ENCODE measurements at places on chromosomes 2 and 18. TPM values are rescaled to one million over a fixed set of nuclear protein-coding genes. Genes with fewer than 3 reads are reported as not detected.

DNA sequence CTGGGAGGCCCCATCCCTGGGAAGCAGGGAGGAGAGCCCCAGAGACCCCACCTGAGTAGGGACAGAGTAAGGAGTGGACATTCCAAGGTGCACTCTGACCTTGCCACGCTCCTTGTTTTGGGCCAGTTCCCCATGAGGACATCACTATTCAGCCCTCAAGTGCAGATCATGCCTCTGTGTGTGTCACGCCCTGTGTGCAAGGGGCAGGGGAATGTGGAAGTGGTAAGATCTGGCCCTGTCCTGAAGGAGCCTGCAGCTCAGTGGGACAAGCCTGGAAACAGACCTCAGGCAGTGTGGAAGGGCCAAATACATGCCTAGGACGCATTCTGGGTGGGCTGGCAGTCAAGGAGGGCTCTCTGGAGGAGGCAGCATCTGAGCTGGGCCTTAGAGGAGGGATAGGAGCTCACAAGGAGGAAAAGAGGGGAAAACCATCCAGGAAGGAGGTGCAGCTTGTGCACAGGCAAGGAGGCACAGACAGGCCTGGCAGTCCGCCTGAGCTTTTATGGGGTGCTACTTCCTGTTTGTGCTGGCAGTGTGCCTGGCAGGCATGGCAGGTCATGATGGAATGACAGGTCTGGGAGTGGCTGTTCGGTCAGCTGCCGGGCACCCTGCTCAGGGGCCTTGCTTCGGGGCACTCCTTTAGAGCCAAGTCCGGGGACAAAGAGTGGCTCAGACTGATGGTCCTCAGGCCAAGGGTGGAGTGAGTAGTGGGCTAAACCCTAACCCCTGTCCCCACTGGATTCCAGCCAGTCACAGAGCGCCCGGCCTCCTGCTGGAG, 3.3 kb downstream of the KLHL30 start:
- H3K4me1 ChIP-seq: peaks cover 6% of the 10 kb centered on the region
- no peak overlapping the region for H3K4me3 ChIP-seq
- no peaks in the 10 kb centered on the region for H3K27me3 ChIP-seq

CDH20 gene
- total RNA-seq: 1.6 TPM

DNA sequence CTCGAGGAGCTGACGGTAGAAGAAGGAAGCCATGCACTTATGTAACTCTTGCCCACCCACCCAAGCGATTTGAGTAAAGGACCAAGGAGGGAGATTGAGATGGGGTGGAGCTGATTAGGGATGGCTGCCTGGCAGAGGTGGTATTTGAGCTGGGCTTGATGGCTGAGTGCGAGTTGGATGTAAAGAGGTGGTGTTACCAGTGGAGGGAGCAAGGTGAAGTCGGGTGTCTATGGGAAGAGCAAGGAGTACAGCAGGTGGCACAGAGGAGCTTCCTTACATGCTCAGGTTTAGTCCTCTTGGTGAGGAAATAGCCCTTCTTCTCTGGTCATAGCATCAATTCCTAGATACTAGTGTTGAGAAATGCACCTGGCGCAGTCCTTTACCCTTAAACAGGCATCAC, 294.2 kb upstream of the SKOR2 start:
- peaks cover 32% of the 10 kb centered on the region for H3K27me3 ChIP-seq
- DNase-seq: no peak
- H3K4me1 ChIP-seq: no peaks in the 10 kb centered on the region
- no peak overlapping the region for H3K27ac ChIP-seq
- no peak overlapping the region for H3K4me3 ChIP-seq

TTR gene
- total RNA-seq: 3,458 TPM

DNA sequence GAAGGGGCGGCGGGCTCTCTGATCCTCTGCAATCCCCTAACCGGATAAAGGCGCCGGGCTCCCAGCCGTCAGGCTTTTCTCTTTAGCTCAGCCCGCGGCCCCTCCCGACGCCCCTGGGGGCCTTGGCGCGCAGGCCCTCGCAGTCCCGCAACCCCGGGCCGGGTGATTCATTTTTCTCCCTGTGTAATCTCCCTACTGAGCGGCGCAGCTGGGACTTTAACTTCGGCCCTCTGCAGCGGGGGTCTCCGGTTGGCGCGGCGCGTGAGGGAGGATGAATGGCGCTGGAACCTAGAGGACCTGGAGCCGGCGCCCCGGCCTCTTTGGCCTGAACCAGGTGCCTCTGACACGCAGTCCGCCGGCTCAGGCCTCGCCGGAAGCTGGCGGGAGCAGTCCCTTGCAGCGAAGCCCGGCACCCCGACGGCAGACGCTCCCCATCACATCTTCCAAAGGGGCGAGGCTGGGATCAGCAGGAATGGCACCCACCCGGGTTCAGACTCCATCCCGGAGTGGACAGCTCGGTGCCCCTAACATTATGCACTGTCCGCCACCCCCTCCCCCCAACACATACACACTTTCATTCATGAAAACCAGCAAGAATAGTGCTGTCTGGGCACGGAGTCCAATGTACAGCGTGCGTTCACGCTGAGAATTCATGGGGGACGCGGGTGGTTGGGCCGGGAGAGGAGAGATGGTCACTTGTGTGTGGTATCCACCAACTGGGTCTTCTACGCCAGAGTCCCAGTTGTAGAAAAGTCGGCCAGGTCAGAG, 1.2 kb downstream of the CNGA3 start:
- peaks cover 91% of the 10 kb centered on the region for H3K27me3 ChIP-seq
- peak overlapping the region; percentile 47 for H3K27ac ChIP-seq
- peaks cover 6% of the 10 kb centered on the region for H3K4me1 ChIP-seq
- peak overlapping the region; percentile 76 for H3K4me3 ChIP-seq
- H3K36me3 ChIP-seq: no peaks in the 10 kb centered on the region
- DNase-seq: no peak

DNA sequence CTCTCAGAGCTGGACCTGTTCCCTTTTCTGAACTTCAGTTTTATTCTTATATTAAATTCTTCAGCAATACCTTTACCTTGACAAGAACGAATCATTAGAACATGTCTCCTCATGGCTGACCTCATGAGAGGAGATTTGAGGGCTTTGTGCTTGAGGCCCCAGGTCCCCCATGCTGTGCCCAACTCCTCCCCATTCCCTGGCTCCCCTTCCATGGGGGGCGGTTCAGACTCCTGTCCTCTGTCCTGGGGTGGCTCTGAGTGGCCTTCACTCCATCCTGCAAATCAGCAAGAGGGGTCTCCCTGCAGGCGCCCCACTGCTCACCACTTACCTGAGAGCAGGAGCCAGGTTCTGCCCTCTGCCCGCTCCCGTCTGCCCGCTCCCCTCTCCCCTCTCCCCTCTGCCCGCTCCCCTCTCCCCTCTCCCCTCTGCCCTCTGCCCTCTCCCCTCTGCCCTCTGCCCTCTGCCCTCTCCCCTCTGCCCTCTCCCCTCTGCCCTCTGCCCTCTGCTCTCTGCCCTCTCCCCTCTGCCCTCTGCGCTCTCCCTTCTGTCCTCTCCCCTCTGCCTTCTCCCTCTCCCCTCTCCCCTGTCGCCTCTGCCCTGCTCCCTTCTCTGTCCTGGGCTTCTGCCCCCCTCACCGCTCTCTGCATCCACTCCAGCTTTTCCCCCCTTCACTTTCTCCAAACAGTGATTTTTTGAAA, 98.7 kb upstream of the ALKAL2 start:
- DNase-seq: no peak
- peaks cover 7% of the 10 kb centered on the region for H3K27me3 ChIP-seq
- H3K4me1 ChIP-seq: peaks cover 19% of the 10 kb centered on the region
- no peak overlapping the region for H3K27ac ChIP-seq
- H3K36me3 ChIP-seq: no peaks in the 10 kb centered on the region
- H3K4me3 ChIP-seq: no peak overlapping the region

DNA sequence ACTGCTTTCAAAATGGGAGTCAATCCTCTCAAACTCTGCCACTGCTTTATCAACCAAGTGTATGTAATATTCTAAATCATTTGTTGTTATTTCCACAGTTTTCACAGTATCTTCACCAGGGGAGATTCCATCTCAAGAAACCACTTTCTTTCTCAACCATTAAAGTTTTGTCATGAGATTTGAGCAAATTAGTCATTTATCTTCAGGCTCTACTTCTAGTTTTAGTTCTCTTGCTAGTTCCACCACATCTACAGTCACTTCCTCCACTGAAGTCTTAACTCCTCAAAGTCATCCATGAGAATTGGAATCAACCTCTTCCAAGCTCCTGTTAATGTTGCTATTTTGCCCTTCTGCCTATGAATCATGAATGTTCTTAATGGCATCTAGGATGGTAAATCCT, 545.8 kb downstream of the ARHGAP15 start:
- no peaks in the 10 kb centered on the region for H3K36me3 ChIP-seq
- no peak overlapping the region for H3K4me3 ChIP-seq
- DNase-seq: no peak
- H3K4me1 ChIP-seq: peaks cover 6% of the 10 kb centered on the region

SRBD1 gene
- total RNA-seq: 19.3 TPM

- H3K4me3 ChIP-seq: no peak overlapping the region
- DNase-seq: no peak
- H3K36me3 ChIP-seq: no peaks in the 10 kb centered on the region
Measured at GRCh38 chr2:75243219-75243618, 43.9 kb upstream of the TACR1 start.

SPC25 gene
- total RNA-seq: 25.2 TPM

PIEZO2 gene
- total RNA-seq: 21.8 TPM

All from type B pancreatic cell (in vitro differentiated cells).